Thyroid gland (tissue), 4 donors: ENCODE measurements at places on chromosomes 1 and 21. TPM values are rescaled to one million over a fixed set of nuclear protein-coding genes. Genes with fewer than 3 reads are reported as not detected.

Gene MMP23B
- 7.8 TPM for total RNA-seq

Gene ZMPSTE24
- 60.7 TPM for total RNA-seq

Gene KCNN3
- 3.5 TPM for total RNA-seq

Gene LRRC53
- not detected for total RNA-seq

DNA sequence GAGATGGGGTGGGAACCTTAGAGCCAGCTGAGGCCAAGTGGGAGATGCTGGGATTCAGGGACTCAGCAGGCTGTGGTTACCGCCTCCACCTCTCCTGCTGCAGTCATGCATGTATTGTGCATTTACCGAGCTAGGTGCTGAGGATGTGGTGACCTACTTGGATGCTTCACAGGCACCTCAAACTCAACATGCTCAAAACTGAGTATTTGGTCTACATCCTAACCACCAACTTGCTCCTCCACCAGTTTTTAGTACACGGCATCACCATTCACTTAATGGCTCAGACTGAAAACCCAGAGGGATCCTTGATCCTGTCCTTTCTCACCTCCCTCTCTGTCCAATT is 5.6 kb downstream of the CHRNB2 start:
- H3K4me1 ChIP-seq: peaks cover 1% of the 10 kb centered on the region
- H3K27me3 ChIP-seq: no peaks in the 10 kb centered on the region
- no peak overlapping the region for H3K4me3 ChIP-seq

- no peak overlapping the region for H3K4me3 ChIP-seq
- DNase-seq: no peak
- no peaks in the 10 kb centered on the region for H3K36me3 ChIP-seq
Observed at GRCh38 chr1:5990913-5991312, 1.3 kb downstream of the NPHP4 start.

Gene HSPB7
- total RNA-seq: 9.0 TPM

- H3K36me3 ChIP-seq: no peaks in the 10 kb centered on the region
- H3K4me3 ChIP-seq: no peak overlapping the region
- no peak overlapping the region for H3K27ac ChIP-seq
- H3K4me1 ChIP-seq: no peaks in the 10 kb centered on the region
- H3K27me3 ChIP-seq: no peaks in the 10 kb centered on the region
Observed at GRCh38 chr1:107000902-107001301, 55.6 kb upstream of the PRMT6 start.

Gene TMCC2
- total RNA-seq: 2.7 TPM

- no peak for DNase-seq
- no peaks in the 10 kb centered on the region for H3K4me1 ChIP-seq
- no peak overlapping the region for H3K27ac ChIP-seq
- H3K27me3 ChIP-seq: no peaks in the 10 kb centered on the region
- no peak overlapping the region for H3K4me3 ChIP-seq
- peaks cover 16% of the 10 kb centered on the region for H3K36me3 ChIP-seq
Observed at GRCh38 chr21:46210378-46211136, 18.0 kb downstream of the LSS start.

Gene SELENOF
- total RNA-seq: 232 TPM
